ENCODE measurements at places on chromosomes 3 and 15.

DNA sequence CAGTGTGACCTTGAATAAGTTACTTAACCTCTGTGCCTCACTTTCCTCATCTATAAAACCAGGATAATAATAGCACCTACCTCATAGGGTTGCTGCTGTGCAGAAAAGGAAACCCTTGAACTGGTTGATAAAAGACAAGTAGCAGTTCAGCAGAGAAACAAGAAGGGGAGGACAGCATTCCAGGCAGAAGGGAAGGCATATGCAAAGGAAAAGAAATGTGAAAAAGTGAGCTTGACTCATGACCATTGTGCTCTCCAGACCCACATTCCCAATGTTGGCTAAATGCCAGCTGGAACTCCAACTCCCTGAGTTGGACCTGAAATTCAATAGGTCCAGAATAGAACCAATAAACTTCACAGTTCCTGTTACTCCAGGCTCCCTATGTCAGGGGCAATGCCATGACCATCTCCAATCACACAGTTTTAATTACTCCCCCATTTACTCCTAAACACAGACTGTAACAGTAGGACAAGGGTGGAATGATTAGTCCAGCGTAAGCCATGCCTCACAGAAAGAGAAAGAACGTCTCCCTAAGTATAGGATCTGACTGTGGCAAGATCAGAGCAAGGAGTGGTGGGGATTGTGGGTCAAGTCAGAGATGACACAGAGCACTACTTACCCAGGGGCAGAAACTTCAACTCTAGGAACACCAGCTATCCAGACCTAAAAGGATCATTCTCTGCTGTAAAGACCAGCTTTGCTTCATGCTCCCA lies 26.9 kb downstream of the PRKAR2A start:
- no peak overlapping the region for H3K4me3 ChIP-seq
- H3K36me3 ChIP-seq = no peaks in the 10 kb centered on the region
- H3K27ac ChIP-seq = no peak overlapping the region
- DNase-seq = peak; percentile 9
- H3K27me3 ChIP-seq = no peaks in the 10 kb centered on the region
- no peaks in the 10 kb centered on the region for H3K4me1 ChIP-seq

DNA sequence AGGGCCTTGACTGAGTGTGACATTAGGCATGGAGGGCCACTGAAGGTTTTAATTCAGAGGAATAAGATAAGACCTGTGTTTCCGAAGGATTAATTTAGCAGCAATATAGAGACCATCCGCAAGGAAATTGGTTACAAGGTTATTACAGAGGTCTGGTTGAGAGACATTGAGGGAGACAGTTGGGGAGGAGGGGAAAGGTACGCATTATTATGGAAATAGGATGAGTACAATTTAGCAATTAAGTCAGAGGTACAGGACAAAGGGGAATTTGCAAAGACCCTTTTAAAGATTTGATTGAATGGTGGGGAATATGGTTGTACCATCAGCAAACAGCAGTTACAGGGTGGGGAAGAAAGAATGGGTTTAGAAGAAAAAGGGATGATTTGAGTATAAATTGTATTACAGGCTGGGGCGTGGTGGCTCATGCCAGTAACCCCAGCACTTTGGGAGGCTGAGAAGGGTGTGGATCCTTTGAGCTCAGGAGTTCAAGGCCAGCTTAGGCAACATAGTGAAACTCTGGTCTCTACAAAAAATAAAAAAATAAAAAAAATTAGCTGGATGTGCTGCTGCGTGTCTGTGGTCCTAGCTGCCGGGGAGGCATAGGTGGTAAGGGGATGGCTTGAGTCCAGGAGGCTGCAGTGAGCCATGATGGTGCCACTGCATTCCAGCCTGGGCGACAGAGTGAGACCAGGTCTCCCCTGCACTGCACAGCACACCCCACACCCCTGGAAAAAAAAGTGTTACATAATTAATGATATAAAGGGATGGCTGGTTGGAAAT lies 11.3 kb downstream of the ARL8B start:
- H3K4me1 ChIP-seq = peaks cover 8% of the 10 kb centered on the region
- no peaks in the 10 kb centered on the region for H3K36me3 ChIP-seq
- H3K27ac ChIP-seq = no peak overlapping the region
- DNase-seq = no peak

DNA sequence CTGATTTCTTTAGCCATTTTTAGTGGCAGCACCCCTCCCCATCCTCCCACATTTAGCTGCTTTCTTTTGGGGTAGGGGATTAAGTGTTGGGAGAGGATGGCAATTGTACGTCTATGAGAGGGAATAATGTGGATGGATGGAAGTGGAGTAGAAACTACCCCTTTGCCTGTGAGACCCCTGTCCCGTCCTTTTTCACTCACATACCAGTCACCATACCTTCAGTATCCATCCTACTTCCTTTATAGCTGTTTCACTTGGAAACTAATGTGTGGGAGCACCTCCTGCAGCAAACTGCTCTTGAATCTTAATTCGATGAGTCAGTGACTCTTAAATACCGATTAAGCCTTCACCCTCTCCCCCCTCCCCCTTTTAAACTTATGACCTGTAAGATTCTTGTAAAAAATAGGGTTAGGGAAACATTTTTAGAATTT lies 730 bp downstream of the SPRED1 start:
- no peaks in the 10 kb centered on the region for H3K36me3 ChIP-seq
- no peaks in the 10 kb centered on the region for H3K4me1 ChIP-seq
- H3K4me3 ChIP-seq = peak overlapping the region; percentile 80

GRCh38 chr3:13501056-13501455 lies 20.9 kb downstream of the HDAC11 start:
- no peaks in the 10 kb centered on the region for H3K4me1 ChIP-seq
- H3K27ac ChIP-seq = no peak overlapping the region
- no peak for DNase-seq
- H3K4me3 ChIP-seq = no peak overlapping the region
- H3K27me3 ChIP-seq = no peaks in the 10 kb centered on the region
- no peaks in the 10 kb centered on the region for H3K36me3 ChIP-seq

Data from hepatocyte (in vitro differentiated cells).